NCI-H1694 (cell line): ENCODE measurements at places on chromosomes 7 and 10.

- DNase-seq = no peak
Observed at GRCh38 chr10:103307594-103307993, 30.7 kb downstream of the INA start.

GRCh38 chr7:44981035-44981706 is 2.4 kb upstream of the MYO1G start:
- no peak for DNase-seq

DNA sequence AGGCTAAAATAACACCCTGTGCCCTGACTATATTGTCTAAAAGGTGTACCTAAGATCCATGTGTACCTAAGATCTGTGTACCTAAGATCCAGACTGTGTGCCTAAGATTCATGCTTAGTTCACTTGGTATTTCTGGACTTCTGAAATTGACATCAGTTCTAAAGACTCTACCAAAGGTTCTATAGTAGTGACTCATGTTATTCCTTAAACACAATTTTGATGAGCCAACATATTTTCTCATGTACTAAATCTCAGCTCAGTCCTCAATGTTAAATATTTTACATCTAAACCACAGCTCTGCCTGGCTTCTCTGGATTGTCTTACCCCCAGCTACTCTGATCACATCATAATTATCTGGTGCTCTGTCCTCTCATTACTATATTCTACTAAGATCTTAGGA is 802.3 kb upstream of the SORCS1 start:
- DNase-seq = no peak

DNA sequence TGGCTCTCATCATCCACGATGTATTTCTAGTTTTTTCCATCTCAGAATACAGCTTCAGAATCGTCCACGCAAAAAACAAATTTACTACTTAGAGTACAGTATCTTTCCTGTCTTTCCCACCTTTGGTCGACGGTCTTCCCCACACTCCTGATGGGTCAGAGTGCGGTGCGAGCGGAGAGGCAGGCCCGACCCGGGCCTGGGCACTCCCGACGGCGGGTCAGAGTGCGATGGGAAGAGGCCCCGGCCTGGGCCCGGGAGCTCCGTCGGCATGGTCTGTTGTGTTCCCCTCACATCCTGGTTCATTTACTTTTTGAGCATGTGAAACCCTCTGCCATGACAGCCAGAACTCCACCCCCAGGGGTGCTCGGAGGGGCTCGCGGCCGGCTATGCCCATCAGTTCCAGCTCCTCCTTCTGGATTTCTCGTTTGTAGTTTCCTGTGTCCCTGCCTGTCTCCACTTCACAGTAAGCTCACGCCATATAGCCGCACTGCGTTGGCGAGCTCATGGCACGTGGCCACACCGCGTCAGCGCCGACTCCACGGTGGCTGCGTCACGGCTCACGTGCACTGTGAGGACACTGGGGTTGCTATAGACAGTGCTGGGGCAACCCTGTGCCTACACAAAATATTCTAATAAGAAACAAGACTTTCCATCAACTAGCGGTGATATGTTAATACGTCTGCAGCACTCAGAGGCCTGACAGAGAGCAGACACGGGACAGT is 7.8 kb downstream of the COX19 start:
- no peak for DNase-seq

GRCh38 chr10:33125522-33126517 is 167.8 kb upstream of the ITGB1 start:
- no peak for DNase-seq

DNA sequence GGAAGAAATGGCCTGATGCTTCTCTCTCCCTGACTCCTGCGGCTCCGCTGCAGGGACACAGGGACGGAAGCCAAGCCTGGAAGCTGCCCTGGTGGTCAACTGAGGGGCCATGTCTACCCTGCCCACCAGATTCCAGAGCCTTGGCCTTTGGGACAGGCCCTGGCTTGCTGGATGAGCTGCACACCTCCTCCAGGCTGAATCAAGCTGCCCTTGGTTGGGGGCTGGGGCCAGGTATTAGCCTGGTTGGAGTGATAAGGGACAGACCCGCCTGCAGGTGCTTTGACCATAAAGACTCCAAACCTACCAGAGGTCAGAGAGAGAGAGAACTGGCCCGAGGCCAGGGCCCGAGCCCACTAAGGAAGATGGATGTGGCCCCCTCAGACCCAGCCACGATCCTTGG is 30.1 kb downstream of the CRHR2 start:
- DNase-seq = no peak

- DNase-seq = no peak
Observed at GRCh38 chr7:16935341-16935735, 53.6 kb upstream of the AGR3 start.

GRCh38 chr10:90051053-90051452 is 349.7 kb downstream of the KIF20B start:
- DNase-seq = no peak

DNA sequence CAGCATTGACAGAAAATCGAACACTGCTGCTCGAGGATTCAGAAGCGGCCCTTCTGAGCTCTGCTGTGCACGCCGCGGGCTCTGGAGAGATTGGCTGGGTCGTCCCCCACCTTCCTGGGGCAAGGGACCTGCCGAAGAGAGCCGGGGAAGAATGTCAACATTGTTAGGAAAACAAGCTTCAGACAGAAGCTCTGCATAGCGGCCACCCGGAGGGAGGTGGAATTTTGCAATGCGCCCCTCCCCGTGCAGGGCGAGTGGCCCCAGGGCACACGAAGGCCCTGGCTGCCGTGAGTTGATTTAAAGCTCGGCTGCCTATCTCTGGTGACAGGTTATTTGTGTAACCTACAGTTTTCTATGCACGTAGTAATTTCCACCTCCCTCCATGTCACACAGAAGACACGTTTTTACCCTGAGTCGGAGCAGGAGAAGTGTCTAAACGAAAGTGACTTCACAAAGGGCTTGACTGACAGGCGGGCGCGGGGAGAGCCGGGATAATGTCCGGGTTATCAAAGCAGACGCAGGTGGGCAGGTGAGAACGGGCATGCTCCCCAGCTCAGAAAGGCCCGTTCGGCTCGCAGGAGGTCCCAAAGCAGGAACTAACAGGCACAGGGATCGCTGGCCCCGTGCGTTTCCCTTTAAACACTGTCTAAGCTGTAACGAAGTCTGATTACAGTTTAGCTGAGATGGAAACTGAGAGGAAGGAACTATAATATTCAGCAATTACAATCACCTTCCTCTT is 84.6 kb downstream of the PDGFA start:
- no peak for DNase-seq

GRCh38 chr10:117530791-117531190 is 11.8 kb upstream of the EMX2 start:
- no peak for DNase-seq

GRCh38 chr10:26969145-26969926 is 108.6 kb upstream of the ABI1 start:
- DNase-seq = no peak

GRCh38 chr10:2878818-2879217 is 188.5 kb upstream of the PFKP start:
- DNase-seq = no peak

- DNase-seq = no peak
Observed at GRCh38 chr10:130053561-130053960, 57.1 kb downstream of the C10orf143 start.

GRCh38 chr7:139598642-139599041 is 75.2 kb downstream of the CLEC2L start:
- DNase-seq = no peak

- DNase-seq = no peak
Observed at GRCh38 chr7:151542606-151543130, 23.0 kb upstream of the RHEB start.

DNA sequence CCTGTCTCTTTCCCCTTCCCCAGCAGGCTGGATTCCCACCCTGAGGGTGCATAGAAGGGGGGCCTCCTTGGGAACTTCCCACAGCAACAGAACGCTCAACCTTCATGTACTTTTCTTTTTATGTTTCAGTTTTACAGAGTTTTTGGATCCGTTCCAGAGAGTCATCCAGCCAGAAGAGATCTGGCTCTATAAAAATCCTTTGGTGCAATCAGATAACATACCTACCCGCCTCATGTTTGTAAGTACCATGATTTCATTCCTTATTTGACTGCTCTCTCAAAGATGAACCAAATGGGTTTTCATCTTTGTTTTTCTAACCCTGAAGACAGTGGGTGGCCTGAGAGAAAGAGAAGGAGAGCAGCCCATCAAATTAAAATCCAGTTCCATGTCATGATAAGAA is 46.7 kb downstream of the PLPP4 start:
- DNase-seq = no peak

GRCh38 chr7:122643250-122643649 is 55.7 kb downstream of the RNF133 start:
- no peak for DNase-seq

DNA sequence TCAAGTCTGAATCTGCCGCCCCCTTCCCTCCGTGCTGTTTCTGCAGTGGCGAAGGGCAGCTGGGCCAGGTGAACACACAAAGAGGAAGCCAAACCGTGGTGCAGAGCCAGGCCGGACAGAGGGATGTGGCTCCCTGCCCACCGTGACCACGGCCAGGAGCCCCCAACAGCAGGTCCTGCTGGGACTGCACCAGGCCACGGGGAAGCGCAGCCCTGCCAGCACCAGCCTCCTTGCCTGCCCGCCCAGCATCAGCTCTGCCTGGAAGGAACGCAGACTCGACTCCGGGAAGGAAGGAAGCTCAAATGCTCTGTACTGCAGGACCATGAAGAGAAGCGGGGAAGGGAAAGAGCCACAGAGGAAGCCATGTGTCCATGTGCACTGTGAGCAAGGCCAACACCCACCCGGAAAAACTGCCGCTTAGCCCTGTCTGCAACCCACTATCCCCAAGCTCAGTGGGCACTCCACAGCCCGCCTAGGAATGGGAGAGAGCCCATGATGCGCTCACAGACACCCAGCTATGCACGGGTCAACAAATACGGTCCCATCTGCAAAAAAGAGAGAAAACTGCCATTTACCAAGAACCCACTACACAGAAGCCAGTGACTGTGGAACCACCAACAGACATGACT is 19.0 kb downstream of the GPER1 start:
- DNase-seq = no peak

- peak; percentile 93 for DNase-seq
Observed at GRCh38 chr7:68697796-68698280, 900.4 kb upstream of the AUTS2 start.

DNA sequence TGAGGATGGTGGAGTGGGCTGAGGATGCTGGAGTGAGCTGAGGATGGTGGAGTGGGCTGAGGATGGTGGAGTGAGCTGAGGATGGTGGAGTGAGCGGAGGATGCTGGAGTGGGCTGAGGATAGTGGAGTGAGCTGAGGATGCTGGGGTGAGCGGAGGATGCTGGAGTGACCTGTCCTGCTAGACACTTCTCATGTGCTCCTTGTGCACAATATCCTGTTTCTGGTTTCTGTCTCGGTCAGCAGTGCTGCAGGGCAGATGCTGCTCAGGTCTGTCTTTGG is 29.2 kb downstream of the ANXA8 start:
- no peak for DNase-seq

DNA sequence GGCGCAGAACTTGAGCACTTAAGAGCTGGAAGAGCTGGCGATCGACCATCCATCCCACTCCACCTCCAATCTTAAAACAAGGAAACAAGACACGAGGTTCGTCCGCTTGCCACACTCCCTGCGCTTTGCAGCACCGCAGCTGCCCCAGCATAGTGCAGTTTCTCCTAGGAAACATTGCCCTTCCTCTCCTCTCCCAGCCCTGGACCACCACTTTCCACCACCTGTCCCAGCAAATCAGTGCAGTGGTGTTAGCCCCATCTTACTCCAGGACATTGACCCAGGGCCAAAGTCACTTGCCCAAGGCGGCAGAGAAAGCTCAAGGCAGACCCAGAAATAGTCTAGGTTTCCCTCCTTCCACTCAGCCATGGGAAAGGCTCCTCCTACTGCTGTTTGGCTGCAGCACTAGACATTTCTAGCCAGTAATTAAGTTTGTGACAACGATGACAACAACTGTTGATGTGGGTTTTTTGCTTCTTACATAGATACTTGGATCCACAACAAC is 1.5 kb upstream of the PARD3 start:
- DNase-seq = no peak

- no peak for DNase-seq
Observed at GRCh38 chr10:17873946-17874345, 64.8 kb downstream of the MRC1 start.

DNA sequence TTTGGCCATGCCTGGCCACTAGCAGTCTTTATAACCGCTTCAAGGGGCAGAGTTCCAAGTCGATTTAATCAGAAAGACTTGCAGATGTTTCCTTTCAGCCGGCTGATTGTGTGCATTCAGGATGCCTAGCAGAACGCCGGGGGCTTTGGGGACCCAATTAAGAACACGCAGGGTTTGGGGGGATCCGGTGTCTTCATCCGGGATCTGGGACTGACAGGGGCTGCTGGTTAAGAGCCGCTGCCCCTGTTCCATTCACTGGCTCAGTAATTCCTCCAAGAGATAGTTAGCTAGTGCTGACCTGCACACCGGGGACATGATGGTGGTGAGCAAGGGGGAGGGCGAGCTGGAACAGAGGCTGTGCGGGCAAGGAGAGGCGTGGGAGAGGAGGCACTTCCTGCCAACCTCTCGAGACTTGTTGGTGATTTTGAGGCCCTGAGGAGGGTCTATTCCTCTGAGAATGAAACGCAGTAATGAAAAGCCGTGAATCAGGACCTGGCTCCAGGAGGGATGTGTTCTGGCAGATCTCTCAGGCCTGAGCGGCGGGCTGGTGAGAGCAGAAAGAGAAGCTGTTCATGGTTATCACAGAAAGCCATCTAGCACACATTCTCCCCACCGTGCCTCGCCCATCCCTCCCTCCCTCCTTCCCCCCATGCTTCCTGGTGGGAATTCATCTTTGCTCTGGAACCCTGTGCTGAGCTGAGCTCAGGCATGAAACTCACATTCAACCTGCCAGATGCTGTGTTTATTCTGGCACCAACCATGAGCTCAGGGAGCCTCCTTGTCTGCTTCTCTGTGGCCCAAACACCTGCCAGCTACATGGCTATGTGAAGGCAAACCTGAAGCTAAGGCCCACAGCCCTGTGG is 152.0 kb downstream of the CCDC3 start:
- DNase-seq = peak; percentile 68

DNA sequence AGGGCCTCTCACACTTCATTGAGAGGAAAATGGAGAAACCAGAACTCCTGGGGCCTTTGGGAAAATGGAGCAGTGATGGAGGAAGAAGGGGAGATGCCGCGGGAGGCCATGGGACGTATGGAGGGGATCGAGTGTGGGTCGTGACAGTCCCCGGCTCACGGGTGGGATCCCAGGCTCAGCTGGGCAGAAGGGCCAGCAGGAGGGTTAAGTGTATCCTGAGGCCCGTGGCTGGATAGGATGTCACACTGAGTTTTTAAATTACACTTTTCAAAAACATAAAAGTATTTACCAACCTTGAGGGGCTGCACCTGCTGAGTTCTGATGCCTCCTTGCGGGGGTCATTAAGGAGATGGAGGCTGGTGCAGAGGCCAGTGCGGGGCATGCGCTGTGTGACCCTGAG is 28.0 kb upstream of the PSMG3 start:
- DNase-seq = no peak

GRCh38 chr7:64990216-64990615 is 620 bp downstream of the ZNF117 start:
- DNase-seq = no peak

GRCh38 chr7:91537260-91538152 is 273.3 kb downstream of the FZD1 start:
- no peak for DNase-seq

- DNase-seq = no peak
Observed at GRCh38 chr7:101390901-101391301, 28.2 kb downstream of the COL26A1 start.

- no peak for DNase-seq
Observed at GRCh38 chr7:105191331-105191730, 177.3 kb downstream of the KMT2E start.

GRCh38 chr7:1401011-1401410 is 58.3 kb downstream of the MICALL2 start:
- no peak for DNase-seq

GRCh38 chr7:116815041-116815440 is 47.3 kb upstream of the CAPZA2 start:
- no peak for DNase-seq
